ENCODE measurements at places on chromosomes 3 and 15.

DNA sequence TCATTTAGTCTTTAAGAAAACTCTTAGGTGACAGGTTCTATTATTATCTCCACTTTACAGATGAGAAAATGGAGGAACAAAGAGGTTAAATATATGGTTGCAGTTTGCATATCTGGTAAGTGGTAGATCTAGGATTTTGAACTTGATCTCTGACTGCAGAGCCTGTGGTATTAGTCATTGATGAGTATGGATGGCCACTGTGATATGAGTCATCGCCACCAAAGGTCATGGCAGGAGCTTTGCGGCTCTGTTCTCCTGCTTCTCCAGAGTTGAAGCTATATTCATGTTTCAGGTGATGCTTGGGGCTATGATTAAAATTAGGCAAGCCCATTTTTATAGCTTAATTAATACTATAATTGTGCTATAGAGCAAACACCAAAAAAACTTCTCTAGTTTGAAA, 306.2 kb upstream of the DPPA4 start:
- DNase-seq: no peak

- DNase-seq: no peak
Observed at GRCh38 chr15:42712584-42712983, 24.3 kb downstream of the CDAN1 start.

- no peak for DNase-seq
Observed at GRCh38 chr15:30906366-30906765, 2.7 kb downstream of the FAN1 start.

- no peak for DNase-seq
Observed at GRCh38 chr15:75814794-75815193, 28.5 kb upstream of the UBE2Q2 start.

DNA sequence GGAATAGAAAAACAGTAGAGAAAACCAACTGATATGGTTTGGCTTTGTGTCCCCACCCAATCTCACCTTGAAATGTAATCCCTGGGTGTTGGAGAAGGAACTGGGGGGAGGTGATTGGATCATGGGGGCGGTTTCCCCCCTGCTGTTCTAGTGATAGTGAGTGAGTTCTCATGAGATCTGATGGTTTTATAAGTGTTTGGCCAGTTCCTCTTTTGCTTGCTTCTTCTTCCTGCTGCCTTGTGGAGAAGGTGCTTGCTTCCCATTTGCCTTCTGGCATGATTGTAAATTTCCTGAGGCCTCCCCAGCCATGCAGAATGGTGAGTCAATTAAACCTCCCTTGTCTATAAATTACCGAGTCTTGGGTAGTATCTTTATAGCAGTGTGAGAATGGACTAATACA, 48.4 kb downstream of the EOMES start:
- no peak for DNase-seq

GRCh38 chr15:66953523-66954229, 111.7 kb upstream of the SMAD3 start:
- no peak for DNase-seq

- peak; percentile 18 for DNase-seq
Observed at GRCh38 chr15:101540480-101541239, 51.2 kb upstream of the PCSK6 start.

- DNase-seq: no peak
Observed at GRCh38 chr15:43107751-43108150, 1.9 kb upstream of the UBR1 start.

DNA sequence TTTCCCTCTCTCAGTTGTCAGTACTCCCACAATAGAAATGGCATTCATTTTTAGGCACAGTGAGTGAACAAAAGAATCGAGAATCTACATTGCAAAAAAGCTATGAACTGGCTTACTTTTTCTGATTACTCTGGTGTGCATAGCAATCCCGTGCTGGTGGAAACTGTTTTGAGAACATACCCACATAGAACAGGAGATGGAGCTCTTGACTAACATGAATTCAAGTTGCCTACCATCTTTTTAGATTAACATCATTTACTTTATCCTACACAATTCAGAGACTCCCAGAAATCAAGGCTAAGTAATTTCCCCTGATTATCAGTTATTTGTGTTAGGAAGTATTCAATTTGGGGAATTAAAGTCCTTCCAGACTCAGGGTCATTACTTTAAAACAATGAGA, 326.6 kb downstream of the ARPP21 start:
- DNase-seq: peak; percentile 66

DNA sequence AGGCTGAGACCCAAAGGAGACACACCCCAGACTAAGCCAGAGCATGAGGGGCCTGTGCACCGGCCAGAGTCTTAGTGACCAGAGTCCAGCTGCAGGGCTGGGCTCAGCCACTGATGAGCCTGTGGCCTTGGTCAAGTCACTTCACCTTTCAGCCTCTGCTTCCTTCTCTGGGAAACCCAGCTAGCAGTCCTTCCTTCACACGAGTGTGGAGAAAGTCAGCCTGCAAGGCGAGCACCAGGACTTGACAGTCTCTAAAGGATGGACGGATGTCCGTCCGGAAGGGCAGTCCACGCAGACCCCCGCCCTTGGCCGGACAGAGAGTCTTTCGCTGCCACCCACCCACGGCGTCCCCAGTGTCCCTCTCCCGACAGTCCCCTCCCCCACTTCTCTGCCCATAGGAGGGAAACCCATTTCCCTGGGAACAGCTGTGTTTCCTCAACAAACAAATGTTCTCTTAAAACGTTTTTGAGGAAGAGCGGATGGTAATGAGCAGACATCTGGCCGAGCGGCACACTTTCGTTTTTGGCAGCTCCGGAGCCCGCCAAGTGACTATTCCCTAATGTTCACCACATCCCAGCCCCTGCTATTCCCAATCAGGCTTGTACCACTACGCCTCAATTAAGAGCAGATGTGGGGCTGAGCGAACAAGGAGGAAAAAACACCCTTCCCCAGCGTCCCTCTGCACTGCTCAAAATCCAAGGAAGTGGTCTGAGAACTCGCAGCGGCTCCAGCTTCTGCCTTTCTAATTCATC, 129.1 kb upstream of the SMAD3 start:
- DNase-seq: no peak

DNA sequence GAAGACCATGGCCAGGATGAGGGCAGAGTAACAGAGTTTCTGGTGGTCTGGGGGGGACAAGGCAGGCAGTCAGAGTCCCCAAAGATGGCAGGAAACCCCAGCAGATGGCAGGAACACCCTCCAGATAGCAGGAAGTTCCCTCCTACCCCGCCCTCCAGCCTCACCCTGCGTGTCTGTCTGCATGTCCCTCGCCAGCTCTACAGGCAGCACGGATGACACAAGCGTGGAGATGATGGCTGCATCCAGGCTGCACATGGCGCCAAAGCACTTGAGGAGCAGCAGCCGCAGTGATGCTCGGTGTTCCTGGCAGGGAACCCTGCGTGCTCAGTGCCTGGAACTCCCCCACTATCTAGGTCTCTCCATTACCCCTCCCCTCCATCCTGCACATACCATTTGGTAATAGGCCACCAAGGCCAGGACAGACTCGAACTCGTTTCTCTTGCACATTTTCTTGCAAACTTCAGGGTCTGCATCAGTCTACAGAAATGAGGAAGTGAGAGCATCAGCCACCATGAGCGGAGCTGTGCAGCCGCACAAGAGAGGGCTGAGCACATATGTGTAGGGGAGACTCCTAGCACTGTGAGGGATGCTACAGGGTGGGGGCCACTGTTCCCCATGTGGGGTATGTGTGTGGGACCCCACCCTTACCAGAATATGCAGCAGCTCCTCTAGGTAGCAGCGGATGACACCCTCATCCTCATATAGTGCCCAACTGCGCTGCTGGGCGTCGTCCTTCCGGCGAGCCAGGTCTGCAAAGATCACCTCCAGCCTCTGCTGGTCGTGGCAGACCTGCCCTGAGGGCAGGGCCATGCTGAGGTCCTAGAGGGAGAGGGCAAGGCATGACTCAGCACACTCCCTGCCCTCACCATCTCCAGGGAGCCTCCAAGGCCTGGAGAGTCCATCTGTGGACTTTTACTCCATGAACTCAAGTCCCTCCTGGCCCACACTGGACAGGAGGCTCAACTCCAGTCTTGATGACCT, 6.0 kb downstream of the NCKIPSD start:
- DNase-seq: no peak

GRCh38 chr3:72659188-72659587, 189.1 kb downstream of the SHQ1 start:
- no peak for DNase-seq

DNA sequence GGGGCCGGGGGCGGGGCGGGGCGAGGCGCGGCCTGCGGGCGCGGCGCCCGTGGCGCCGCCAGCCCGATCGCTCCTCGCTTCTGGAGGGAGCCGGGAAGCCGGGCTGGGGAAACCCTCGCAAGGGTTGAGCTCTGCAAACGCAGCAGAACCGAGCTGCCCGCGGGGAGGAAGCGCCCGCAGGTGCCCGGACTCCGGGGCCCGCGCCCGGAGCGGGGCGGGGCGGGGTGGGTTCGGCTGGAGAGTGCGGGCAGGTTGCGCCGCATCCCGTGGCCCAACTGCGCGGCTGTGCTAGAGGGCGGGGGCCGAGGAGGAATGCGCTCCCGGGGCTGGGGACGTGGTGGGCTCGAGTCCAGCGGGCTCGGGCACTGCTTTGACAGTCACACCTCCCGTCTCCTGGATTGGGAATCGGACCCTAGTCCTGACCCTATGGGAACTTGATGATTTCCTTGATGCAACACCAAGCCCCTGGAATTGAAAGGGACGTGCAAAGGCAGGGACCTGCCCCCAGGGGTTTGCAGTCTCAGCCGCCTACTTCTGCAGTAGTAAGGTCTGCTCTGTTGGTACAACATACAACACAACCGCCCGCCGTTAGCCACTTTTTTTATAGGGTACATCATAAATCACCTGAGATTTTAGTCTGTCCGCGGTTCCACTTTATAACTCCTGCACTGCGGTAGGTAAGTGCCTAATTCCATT, 34.3 kb downstream of the ZBTB38 start:
- DNase-seq: peak; percentile 32

GRCh38 chr15:44713006-44713966, 2.0 kb downstream of the B2M start:
- peak; percentile 30 for DNase-seq

GRCh38 chr15:91861223-91861622, 7.7 kb downstream of the SLCO3A1 start:
- DNase-seq: no peak

- no peak for DNase-seq
Observed at GRCh38 chr15:38460543-38460942, 6.6 kb downstream of the FAM98B start.

GRCh38 chr3:114462750-114463149, 168.9 kb downstream of the TIGIT start:
- no peak for DNase-seq

- DNase-seq: no peak
Observed at GRCh38 chr15:88568589-88568988, 22.1 kb upstream of the DET1 start.

- DNase-seq: no peak
Observed at GRCh38 chr3:37642670-37643598, 218.7 kb upstream of the CTDSPL start.

GRCh38 chr3:182812123-182812522, 18.8 kb downstream of the ATP11B start:
- DNase-seq: no peak

GRCh38 chr15:81160312-81161159, 26.5 kb downstream of the CFAP161 start:
- no peak for DNase-seq

GRCh38 chr3:32568953-32569352, 1.7 kb downstream of the DYNC1LI1 start:
- DNase-seq: no peak
